ENCODE measurements at places on chromosomes 7 and 10.

- DNase-seq, result no peak
Measured at GRCh38 chr10:120105001-120105400, 212.5 kb downstream of the SEC23IP start.

DNA sequence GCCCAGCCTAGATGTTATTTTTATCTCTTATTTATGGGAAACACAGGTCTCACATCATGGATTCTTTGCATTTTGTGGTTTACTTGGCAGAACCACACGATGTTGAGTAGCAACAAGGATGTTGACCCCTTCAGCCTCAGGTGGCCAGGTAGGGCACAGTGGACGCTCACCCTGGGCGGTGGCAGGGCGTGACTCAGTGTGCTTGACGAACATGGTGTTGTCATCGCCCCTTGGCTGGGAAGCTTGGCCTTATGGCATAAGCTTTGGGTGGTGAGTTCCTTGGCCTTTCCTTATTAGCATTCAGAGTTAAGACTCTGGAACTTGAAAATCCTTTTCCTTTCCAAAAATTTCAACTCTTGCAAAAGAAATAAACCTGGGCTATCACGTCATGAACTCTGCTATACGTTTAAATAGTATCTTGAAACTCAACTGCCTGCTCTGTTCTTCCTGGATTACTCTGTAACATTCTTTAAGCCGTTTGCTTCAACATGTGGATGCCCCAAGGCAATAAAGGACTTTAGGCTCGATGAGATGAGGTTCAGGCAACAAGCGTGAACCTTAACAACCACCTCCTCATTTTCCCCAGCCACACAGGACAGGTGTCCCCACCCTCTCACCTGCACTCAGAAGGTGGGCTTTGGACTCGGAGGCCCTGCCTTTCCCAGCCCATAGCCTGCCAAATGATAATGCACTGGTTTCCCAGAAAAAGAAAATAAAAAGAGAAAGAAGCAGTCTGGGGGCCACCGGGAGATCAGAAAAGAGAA lies 22.5 kb upstream of the ECHDC3 start:
- DNase-seq, result no peak

- no peak for DNase-seq
Measured at GRCh38 chr10:78808736-78809367, 259.9 kb upstream of the ZMIZ1 start.

GRCh38 chr7:20784388-20785156 lies 2.1 kb downstream of the SP8 start:
- DNase-seq, result no peak

DNA sequence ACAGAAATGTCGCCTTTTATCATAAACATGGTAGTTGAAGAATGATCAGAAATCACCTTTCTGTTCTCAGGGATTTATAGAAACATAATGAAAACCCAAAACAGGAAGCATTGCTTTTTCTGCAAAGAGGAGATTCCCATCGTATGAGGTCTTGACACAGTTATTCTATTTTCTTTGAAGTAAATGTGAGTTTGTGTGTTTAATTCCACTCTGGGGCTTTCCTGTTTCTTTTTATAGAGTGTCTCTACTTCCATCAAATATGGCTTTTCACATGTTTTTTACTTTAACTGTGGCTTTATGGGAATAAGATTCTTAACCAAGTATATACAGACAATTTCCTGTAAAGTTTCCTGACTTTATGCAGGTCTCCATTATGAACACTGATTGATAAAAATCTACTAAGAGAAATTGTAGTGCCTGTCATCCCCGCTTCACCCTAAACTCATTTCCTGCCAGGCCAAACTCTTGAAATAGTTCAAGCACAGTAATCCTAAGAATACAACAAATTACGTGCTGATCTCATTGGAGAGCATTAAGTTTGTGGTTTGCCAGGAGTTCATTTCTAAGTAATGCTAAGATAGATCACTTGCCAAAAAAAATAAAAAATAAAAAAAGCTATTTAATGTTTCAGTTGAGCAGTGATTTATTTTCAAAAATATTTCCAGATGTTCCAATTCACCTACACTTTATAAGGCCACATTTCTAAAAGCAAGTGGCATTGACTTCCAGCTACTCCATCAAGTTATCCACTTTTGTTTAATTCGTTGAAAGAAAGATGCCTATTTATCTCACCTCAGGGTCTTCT lies 52.2 kb upstream of the SEC61G start:
- DNase-seq, result no peak

GRCh38 chr7:23298885-23299769 lies at the start of gene MALSU1:
TSS of gene MALSU1 (plus strand) at chr7:23299339. CDS start at chr7:23299353, 14 bp downstream.
- DNase-seq, result peak; percentile 94

DNA sequence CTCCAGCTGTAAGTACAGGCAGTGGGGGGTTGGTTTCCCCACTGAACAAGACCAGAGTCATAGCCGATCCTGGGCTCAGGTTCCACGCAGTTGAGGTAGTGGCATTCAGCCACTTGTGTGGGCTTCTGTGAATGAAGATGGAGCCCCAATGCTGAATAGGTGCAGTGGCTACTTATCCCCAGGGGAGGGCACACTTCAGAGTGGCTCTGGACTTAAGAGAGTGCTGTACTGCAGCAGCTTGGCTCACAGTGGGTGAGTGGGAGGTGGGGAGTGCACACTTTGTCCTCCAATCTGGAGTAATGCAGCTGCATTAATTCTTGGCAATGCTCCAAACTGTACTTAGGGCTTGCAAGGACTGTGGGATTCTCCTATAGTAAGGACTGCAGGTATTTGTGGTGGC lies 81.9 kb downstream of the BUB3 start:
- no peak for DNase-seq

DNA sequence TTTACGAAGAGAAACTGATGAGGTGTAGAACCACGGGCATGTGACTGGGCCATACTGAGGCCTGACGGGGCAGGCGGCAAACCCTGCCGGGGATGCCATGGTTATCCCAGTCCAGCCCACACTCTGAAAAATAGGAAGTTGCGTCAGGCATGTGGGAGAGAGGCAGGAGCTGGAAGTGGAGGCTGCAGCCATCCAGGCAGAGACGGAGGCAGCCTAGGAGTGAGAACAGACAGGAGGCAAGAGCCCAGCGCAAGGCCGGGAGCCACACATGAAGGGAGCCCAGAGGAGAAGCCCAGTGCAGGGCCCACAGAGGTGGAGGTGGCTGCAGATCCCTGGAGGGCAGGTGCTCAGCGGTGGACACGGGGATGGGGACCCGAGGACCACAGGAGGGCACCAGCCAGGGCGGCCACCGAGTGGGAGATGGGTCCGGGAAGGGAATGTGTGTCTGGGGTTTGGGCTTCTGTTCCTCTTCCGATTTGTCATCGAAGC lies 175.2 kb upstream of the PPP2R2D start:
- DNase-seq, result no peak

- no peak for DNase-seq
Measured at GRCh38 chr10:76649723-76650127, 987.9 kb downstream of the KCNMA1 start.

DNA sequence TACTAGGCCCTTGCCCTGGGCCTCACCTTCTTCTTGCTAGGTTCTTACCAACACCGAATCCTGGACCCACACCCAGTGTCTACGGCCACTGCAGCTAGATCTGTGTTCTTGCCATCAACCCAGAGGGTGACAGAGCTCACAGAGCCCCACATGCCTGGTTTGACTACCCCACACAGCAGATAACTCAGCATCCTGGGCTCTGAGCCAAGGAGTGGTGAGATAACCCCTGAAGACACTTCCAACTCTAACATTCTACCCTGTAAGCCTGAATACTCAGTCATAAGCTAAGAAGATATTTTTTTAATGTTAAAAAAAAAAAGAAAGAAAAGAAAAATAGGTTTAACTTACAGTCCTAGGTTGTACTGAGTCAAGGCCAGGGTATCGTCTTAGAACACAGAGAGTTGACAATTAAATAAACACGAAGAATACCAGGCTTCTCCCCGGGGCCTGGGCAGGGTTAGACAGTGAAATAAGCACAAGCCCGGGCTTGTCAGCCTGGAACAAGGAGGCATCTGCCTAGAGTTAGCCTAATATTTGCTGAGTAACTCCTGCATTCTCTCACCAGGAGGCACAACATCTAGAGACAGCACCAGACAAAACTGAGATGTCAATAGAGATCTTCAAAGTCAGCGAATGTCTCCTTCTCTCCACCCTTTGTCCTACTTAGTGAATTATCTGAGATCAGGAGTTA lies 556.5 kb upstream of the LRRN3 start:
- no peak for DNase-seq

DNA sequence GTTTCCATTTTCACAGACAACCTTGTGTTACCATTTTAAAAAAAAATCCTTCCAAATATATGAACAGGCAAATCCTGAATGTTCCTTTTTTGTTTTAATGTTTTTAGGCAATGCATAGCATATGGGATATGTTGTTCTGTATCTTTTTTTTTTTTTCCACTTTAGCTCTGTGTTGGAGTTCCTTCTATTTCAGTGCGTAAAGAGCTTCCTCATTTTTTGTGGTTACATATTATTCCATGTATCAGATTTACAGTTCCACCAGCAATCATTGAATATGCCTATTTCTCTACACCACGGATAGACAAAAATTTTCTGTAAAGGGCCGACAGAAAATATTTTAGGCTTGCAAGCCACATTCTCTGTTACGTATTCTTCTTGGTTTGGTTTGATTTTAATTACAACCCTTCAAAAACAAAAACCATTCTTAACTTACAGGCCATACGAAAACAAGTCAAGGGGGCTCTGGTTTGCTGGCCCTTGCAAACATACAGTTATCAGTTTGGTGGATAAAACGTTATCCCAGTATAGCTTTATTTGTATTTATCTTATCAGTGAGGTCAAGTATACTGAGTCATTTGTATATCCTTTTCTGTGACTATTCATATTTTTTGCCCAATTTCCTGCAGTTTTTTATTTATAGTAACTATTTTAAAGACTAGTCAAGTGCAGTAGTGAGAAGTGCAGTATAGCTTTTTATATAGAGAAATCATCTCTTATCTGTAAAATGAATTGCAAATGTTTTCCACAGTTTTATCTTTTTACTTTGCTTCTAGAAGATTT lies 55.7 kb downstream of the RALA start:
- no peak for DNase-seq

DNA sequence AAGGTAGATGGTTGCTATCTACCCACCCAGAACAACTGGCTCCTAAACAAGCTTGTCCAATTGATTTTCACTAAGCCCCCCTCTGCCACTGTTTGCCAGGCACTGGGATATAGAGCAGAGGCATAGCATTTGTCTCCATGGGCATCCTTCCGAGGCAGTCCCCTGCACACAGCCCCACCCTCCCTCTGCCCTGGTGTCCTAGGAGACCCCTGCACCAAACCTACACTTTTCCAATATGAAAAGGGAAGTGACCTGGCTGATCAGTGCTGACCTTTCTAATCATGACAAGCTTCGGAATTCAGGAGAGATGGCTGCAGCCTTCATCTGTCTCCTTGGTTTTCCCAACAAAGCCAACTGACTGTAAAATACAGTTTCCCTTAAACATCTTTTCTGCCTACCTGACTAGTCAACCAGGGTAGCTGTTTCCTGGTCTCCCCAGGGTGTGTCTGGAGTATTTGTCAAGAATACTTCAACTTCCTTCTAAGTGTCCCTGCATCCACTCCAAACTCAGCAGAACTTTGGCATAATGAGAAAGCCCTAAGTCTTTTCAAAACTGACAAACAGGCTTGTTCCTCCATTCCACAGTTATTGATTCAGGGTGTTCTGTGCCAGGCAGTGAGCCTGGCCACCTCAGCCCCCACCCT lies 7.6 kb upstream of the SLC18A3 start:
- no peak for DNase-seq

DNA sequence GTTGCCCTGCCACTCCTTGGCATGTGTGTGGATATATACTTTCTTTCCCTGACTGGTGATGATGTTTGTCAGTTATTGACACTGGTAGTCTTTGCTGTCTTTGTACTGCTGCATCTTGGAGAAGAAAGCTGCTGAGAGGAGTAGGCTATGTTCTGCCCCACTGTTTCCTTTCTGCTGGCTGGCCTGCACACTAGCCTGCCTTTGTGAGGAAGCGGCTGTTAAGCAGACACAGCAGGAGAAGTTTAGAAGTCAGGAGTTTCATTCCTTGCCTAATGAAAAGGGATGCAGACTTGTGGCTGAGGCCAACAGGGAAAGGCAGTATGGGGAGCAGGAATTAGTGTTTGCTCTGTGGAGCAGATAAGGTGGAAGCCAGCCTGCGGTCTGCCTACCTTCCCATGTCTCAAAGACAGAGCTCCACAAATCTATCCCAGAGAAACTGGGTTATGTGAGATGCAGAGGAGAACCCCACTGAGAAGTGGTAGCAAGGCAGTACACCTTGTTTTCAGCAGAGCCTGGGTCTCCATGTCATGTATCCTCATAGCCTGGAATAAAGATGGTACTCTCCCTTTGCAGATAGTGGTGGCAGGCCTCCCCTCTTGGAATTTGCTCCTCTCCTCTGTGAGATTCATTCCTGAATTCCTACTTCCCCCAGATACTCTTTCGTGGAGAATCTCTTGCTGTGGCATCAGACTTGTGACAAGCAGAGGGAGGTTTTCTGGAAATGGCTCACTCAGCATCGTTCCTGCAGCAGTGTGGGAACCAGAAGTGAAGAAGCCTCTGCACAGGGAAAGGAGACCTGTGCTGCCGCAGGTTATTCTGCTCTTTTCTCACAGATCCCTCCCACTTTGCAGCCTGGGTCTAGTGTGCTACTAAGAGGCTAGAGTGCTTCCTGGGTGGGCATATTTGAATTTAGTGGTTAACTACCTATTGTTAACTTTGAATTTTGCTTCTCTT lies 130.2 kb downstream of the LRRC4 start:
- DNase-seq, result no peak
